ENCODE measurements at places on chromosomes 5 and 9.

DNA sequence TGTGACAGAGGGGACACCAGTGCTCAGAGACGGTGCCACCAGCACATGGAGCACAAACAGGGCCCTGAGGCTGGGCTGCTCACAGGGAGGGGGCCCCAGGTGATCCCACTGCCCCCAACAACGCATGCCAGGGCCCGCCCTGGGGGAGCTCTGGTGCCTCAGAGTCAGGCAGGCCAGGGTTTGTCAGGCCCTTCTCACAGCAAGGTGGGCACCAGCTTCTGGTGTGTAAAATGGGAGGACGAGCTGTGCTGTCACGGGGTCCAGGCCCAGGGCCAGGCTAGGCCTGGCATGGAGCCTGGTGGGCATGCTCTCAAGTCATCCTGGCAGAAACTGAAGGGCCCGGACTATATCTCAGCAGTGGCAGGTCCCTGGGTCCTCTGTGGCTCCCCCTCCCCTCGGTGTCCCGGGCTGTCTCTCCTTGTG, 34.5 kb downstream of the PRRT1B start:
- no peak for DNase-seq

DNA sequence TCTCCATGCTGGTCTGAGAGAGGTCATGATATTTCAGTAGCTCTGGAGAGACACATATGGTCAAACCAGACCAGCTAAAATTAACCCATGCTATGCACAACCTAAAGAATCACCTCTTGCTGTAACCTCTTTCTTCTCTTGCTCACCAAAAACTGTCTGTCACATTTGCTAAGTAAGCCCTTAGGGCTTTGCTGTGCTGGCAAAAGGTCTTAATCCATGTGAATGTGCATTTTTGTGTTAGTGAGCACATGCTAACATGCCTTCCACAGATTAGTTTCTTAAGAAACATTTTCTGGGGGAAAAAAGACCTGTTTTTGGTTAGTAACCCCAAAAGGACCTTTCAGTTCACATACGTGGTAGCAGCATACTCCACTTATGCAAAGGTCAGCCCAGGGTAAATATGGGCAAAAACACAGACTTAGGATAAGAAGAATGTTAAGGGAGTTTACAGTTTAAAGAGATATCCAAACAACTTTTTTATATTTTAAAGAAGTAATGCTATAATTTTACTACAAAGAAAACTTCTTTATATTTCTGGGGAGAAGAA, 124.2 kb upstream of the CCDC152 start:
- no peak for DNase-seq

DNA sequence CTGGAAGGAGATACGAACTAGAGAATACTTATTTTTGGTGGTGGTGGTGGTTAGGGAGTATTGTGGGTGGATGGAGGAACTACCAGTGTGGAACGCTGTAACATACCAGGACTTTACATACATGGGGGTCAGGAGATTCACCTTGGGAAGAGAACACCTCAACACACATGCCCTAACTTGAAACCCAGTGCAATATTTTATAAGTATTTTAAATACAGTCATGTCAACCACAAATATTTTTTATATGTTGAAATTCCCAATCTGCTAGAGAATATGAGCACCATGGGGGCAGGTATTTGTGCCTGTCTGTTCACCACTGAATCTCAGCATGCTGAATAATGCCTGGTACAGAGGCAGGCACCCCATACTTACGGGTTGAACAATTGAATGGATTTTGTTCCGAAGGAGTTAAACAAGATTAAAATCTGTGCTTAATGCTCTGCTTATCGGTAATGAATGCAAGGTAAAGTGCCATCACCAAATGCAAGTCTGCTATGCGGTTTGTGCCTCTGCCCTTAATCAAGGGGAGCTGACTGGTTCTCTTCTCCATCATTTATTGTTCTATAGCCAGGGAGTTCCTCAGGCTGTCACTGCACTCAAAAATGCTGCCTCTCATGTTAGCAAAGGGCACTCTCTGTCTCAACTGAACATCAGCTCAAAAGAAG, 65.3 kb downstream of the RASEF start:
- no peak for DNase-seq

- DNase-seq = no peak
These were observed 58.8 kb downstream of the CAAP1 start for GRCh38 chr9:26833792-26834191.

GRCh38 chr5:52754051-52754450, 33.7 kb upstream of the ITGA1 start:
- no peak for DNase-seq
